ENCODE measurements at places on chromosomes 2 and 18.

DNA sequence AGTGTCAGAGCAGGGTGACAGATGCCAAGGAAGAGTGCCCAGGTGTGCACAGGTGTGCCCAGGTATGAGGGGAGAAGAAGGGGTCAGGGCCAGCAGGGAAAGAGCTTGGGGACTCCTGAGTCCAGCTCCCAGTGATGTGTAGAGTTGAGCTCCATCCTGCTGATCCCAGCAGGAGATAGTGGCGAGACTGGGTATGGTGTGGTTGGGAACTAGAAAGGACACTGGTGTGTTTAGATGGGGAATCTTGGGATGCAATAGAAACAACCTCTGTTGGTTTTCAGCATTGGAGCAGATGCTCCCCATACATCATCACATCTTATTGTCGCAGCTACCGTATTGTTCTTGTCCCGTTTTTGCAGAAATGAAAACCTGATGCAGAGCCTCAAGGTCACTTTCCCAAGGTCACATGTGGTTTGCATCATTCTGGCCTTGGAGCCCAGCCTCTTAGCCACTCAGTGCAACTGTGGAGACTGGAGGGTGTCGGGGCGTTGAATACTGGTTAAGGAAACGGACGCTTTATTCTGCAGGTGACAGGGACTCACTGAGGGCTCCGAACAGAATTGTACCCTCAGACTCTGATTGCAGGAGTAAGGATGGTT lies 166.7 kb downstream of the AGAP1 start:
- H3K27me3 ChIP-seq: peaks cover 70% of the 10 kb centered on the region
- H3K4me3 ChIP-seq: no peak overlapping the region
- H3K27ac ChIP-seq: no peak overlapping the region
- DNase-seq: no peak

DNA sequence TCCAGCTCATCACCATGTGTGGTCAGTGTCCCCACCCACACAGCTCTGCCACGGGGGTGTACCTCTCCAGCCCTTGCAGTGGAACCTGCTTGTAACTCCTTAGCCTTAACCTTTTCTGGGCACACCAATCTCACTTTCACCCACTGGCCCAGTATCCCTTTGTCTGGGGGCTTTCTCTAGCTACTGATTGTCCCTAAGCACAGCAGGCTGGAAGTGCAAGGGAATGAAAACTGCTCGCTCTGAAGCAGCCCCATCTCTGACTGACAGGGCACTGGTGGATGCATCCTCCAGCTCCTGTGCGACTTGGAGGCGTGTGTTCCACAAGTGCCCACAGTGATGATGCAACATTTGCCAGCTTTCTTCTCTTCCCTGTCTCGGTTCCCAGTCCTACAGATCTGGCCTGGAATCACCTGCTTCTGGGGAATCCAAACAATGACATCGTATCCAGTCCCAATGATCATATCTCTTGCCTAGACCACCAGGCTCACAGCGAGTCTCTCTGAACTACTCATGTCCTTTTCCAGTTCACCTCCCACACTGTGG lies 33.6 kb downstream of the SCTR start:
- peaks cover 4% of the 10 kb centered on the region for H3K27me3 ChIP-seq
- DNase-seq: no peak
- no peaks in the 10 kb centered on the region for H3K36me3 ChIP-seq
- no peak overlapping the region for H3K27ac ChIP-seq
- H3K4me1 ChIP-seq: no peaks in the 10 kb centered on the region
- H3K4me3 ChIP-seq: no peak overlapping the region

DNA sequence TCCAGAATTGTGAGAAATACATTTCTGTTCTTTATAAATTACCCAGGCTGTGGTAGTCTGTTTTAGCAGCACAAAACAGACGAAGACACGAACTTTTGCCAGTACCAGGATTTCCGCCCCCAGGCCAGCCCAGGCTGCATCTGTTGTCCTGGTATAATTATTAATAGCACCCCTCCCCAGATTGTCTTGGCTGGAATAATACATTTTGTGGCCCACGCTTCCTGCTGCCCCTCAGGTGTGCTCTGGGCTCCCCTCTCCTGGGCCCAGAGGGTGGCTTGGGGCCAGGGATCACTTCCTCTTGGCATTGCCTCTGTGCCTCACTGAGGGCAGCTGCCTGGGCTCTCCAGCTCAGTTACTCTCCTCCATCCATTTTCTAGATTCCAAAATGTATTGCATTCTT lies 102.1 kb upstream of the HS6ST1 start:
- no peaks in the 10 kb centered on the region for H3K4me1 ChIP-seq
- H3K27ac ChIP-seq: no peak overlapping the region
- no peak overlapping the region for H3K4me3 ChIP-seq

DNA sequence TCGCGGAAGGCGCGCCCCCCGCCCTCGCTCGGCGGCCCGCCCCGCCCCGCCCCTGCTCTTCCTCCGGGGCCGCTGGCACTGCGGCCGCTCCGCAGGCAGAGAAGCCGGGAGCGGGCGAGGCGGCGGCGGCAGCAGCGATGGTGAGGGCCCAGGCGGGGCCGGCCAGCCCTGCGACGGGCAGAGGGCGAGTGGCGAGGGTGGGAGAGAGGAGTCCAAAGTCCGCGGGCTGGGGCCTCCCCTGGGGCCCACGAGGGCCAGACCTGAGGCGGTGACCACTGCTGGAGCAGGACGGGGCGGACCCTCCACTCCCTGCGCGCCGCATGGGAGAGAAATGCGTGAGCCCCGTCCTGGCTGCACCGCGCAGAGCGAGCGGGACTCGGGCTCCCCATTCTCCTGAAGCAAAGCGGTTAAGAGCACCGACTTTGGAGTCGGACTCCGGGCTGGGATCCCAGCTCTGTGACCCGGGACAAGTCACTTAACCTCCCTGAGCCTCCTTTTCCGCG lies at the start of gene VAMP5:
Gene VAMP5, plus strand, starts transcription at position 78 of the 503 bp plus-strand sequence. Its CDS starts 60 bp downstream, at position 138.
- peak within 1 kb of the TSS; percentile 82 for H3K4me3 ChIP-seq
- H3K4me1 ChIP-seq: peaks cover 51% of the 10 kb centered on the region
- no peaks in the 10 kb centered on the region for H3K27me3 ChIP-seq

Data from activated naive CD8-positive, alpha-beta T cell treated with anti-CD3 and anti-CD28 coated beads for 36 hours (primary cell).